ENCODE measurements at places on chromosomes 3 and 15.

GRCh38 chr15:90099072-90099867 lies 3.0 kb downstream of the IDH2 start:
- no peak for DNase-seq

GRCh38 chr3:124563376-124563775 lies 166.9 kb upstream of the UMPS start:
- DNase-seq: no peak

DNA sequence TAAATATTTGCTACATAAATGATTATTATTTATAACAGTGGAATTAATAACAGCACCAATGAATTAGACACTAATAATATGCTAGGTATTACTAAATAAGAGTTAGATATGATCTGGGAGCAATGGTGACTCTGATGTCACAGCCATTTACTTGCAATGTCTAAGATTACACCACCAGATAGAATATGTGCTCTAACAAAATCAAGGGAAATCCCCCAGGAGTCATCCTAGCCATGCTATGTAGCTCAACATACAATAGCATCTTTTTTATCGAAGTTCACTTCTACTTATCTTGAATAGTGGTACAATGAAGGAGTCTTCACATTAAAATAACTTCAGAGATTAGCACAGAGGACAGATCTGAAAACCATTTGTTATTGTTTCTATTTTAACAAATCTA lies 154.0 kb downstream of the FMN1 start:
- DNase-seq: no peak

DNA sequence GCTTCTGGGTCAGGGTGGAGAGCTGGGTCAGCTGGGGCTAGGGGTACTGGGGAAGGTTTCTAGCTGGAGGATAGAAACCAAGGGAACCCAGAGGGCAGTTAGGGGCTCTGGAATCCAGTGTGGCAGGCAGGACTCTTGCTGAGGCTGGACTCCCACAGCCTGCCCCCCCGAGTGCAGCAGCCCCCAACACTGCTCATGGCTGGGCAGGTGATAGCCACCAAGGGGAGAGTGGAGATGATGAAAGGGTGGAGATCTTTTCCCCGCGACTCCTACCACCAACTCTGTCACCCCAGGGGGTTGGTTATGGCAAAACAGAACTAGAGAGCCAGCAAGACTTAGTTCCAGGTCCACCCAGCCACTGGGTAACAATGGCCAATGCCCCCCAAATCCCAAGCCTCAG lies 16.9 kb upstream of the LINGO1 start:
- no peak for DNase-seq

DNA sequence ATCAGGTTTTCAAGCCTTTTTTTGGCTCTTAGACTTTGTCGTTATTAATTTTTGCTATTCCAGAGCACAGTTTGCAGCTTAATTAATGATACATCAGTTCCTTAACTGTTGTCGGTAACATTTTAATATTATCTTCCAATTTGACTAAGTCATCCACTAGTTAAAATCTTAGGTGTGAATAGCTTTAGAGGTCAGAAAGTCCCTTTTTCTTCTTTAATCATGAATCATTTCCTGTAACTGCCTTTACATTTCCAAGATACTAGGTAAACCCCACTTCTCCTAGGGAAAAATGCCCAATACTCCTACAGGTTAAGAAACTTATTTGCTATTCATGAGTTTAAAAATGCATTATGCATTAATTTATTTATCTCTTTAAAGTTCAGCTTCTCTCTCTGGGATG lies 260.9 kb upstream of the CFAP20DC start:
- no peak for DNase-seq

DNA sequence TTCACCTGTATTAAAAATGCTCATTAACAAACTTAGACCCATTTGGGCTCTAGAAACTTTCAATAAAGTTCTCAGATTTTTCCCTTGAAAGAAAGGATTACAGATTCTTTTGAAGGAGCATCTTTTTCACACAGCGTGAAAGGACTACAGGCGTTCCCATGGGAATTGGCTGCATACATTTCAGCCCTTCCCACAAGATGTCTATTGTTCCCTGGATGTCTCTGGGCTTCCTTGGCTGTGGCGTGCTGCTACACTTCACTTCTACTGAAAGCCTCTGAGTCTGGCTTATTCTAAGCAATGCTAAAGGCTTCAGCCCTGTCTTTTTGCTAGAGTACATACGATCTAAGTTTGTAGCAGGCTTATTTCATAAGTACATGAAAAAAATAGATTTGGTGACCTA lies 1.4 kb downstream of the VEPH1 start:
- no peak for DNase-seq

DNA sequence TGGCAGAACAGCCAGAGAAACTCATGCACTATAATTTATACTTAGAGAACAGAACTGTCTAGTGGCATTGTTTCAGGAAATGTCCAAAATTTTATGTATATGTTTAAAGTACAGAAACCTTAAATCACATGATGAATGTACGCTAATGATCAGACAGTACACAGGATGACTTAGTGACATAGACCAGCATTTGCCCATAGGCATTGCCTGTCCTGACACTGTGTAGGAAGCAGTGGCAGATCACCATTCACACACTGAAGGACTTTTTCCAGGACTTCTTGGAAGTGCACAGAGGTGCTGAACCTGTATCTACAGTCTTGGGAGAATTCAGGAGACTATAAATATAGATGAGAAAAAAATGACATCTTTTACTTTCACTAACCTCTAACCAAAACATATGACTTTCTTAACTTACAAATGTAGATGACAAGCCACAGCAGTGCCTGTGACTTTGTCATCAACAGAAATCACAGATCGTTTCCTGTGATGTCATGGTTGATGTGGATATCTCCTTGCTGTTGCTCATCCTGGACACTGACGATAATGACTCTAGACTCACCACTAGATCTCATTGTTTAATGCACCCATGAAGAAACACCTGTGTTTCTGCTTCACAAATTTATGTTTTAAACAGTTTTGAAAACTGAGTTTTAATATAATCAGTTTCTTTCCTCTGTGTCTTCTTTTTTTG lies 183.2 kb downstream of the CACNA2D3 start:
- DNase-seq: no peak

DNA sequence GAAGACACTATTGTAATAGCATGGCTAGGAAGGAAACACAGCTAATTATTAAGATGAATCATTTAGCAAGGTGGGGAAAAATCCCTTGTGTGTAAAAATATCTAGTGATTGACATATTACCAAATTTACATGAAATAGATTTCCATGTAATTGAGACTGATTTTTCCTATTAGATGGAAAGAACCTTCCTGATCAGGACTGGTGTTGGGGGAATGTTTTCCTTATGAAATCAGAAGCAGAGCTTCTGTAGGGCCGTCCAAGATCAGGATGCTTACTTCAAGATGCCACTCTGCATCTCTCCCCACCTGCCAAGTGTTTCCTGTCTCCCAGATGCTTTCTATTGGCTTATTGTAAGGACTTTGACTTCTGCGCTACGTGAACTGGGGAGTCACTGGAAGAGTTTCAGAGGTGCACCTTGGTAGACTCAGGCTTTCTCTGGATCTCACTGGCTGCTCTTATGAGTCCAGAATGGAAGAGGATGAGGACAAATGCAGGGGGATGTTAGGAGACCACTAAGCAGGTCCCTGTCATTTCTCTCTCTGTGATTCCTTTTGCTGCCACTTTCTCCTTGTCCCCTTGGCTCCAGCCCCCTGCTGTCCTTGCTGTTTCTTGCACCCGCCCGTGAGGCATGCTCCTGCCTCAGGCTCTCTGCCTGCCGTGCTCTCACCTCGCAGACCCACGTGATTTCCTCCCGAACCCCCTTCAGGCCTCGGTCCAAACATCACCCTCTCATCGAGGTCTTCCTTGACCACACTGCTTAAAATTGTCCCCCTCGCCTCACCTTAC lies 30.1 kb downstream of the BTD start:
- DNase-seq: no peak

DNA sequence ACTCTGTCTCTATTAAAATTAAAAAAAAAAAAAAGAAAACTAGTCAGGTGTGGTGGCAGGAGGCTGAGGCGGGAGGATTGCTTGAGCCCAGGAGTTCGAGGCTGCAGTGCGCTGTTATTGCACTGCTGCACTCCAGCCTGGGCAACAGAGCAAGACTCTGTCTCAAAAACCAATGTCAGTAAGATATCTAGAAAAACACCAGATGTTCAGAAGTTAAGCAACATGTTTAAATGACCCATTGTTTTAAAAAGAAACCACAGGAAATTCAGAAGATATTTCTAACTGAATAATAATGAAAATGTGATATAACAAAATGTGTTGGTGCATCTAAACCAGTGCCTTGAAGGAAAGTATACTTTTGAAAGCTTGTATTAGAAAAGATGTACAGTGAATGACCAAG lies 203.4 kb upstream of the CGNL1 start:
- no peak for DNase-seq

- no peak for DNase-seq
Observed at GRCh38 chr15:70414626-70415025, 316.9 kb upstream of the TLE3 start.

DNA sequence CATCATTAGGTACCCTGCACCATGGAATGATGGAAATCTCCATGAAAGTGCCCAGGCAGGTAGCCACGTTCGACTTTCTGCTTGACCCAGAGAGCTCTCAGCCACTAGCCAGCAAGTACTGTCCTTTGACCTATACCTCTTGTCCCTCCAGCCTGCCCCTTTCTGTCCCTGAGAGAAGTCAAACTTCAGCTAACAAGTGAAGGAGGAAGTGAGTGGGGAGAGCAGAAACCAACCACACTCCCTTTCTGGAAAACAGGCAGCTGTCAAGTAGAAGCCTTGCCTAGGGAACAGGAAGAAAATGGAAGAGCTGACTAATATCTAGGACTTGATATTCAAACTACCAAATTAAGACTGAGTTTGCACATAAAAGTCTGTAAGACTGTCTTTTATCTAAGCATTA lies 30.3 kb upstream of the FSTL1 start:
- no peak for DNase-seq

DNA sequence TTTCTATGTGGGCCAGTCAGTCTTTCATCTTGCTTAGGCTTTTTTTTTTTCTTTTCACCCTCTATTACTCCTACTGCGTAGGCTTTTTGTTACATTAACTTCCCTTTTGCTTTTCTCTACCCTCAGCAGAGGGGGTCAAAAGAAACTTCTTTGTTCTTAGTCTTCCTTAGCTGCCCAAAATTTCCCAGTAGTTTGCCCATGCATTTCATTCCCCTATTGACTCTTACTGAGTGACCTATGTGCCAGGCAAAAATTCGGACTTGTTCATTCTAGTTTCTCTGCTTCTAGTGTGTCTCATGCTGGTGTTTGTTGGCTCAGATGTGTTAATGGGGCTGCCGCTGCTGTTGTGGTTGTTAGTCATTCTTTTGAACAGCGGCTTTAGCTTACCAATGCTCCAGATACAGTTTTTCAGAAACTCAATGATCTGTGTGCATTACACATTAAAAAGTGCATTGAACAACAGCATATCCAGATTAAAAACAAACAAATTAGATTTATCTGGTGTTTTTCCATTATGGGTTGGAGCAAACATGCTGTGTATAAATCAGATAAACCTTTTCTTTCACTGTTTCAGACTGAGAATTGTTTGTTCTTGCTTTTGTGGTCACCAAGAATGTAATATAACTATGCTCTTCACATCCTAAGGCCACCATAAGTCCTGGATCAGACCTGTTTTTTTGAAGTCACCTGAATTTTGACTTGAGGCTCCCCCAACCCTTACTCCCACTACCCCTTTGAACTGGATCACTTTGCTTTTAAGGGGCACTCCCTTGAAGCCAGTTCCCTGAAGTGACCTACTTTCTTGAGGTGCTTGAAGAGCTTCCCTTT lies 43.1 kb downstream of the PDE8A start:
- no peak for DNase-seq

- no peak for DNase-seq
Observed at GRCh38 chr3:37626736-37627565, 234.7 kb upstream of the CTDSPL start.

DNA sequence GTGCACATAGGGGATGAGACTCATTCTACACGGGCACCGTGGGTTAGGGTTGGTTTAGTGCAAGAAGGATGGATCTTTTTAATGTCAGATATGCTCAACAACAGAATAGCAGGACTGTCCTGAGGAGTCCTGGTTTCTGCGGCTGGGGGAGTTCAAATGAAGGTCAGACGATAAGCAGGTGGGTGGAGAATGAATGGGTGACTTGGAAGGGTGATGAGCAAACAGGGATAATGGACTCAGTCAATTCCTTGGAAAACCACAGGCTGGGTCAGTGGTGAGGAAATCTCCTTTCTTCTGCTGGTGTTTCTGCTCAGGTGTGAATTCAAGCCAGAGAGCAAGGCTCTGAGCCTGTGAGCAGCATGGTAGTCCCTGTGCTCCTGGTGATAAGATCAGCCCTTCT lies 59.9 kb downstream of the MESD start:
- DNase-seq: no peak

DNA sequence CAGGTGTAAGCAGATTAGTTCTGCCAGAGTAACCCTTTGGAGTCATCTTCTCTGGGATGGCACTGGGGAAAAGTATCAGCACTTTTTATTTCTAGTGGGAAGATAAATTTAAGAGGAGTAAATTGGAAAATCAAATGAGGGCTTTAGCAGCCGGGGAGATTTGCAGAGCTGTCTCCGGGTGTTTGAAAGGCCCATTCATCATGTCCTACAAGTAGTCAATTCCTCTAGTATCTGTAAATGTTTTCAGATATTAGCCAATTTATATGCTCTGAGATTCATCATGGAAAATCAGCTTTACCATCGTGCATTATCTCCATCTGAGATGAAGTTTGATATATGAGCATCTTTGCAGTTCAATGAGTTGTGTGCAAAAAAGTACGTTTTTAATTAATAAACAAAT lies 93.6 kb downstream of the CDIN1 start:
- no peak for DNase-seq

Data from stimulated activated CD8-positive, alpha-beta memory T cell treated with anti-CD3 and anti-CD28 coated beads, Interleukin-7, amount 100 ng/mL, for 1 hour (primary cell).